ENCODE measurements at places on chromosomes 6 and 20.
A peak's percentile ranks its signal among the peaks of the same experiment; 100 is the strongest.

DNA sequence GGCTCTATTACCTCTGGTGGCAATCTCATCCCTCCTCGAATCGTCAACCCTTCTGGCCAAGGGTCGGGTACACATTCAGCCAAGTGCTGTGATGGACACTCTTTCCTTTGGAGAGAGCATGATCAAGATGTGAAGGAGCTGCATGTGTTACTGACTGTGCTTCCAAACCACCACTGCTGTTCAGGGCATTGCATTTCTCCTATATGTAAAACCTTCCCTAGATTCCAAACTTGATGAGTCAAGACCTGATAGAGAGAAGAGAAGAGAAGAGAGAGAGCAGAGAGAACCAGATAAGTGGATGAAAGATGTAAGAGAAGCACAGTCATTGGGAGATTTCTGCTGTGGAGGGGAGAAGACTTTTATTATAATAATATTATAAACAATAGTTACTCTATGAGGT, 162.2 kb downstream of the KCNQ5 start:
- no peak for DNase-seq

DNA sequence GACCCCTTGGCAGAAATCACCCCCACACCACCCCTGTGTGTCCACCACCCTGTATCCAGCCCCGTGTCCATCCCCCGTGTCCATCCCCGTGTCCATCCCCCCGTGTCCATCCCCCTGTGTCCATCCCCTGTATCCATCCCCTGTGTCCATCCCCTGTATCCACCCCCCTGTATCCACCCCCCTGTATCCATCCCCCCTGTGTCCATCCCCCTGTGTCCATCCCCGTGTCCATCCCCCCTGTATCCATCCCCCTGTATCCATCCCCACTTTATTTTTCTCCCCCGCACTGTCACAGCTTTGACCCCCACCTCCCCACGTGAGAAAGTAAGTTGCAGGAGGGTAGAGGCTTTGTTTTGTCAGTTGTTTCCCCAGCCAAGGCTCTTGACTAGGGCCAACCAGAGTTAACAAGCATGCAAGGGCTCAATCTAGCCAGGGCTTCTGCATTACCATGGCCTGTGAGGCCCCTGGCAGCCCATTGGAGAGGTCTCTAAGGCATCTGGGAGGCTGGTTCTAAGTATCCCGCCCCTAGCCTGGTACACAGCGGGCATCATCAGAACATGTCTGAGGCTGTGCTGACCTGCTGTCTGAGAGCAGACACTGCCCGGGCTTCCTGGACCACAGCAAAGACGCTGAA, 18.1 kb upstream of the SIRPA start:
- no peak for DNase-seq

GRCh38 chr6:160523223-160523622, 140.9 kb downstream of the LPA start:
- no peak for DNase-seq

GRCh38 chr6:121055572-121056163, 278.6 kb downstream of the TBC1D32 start:
- DNase-seq = peak; percentile 5

DNA sequence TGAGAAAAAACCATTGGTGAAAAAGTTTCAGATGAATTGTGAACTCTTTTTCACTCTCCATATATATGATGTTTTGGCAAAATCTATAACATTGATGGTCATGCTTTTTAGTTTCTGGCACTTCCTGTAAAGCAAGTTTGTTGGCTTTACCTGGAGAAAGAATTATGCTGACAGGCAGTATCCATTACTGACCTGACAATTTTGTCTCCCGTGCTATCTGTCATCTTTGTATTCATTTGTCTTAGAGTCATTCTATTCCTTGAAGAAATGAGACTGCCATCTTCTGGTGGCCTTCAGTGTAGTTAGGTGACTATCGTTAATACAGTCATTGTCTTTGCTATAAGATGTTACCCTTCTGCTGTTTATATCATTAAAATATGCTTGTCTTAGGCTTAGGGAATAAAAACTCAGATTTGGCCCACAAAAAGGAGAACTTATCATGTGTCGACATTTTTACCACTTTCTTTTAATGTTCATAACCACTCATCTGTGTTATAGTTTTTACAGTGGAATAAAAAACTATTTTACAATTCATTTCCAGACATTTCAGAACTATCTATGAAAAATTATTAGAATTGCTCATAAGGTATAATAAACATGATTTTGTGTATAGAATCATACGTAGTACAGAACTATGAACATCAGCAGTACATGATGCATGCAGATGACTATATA, 707.0 kb downstream of the EPM2A start:
- DNase-seq = peak; percentile 14

DNA sequence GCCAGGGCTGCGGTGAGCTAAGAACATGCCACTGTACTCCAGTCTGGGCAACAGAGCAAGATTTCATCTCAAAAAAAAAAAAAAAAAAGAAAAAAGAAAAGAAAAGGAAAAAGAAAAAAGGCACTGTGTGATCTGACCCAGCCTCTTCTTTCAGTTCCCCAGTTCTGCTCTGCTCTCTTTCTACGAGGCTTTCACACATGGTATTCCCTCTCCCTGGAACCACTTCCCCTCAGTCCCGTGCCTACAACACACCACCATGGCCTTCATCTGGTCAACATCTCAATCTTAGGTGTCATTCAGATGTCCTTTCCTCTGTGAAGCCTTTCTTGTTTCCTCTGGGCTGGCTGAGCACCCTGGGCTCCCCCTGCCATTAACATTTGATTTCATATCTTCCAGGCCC, 2.3 kb upstream of the DSN1 start:
- DNase-seq = no peak

GRCh38 chr6:37239950-37240713, 17.4 kb upstream of the TBC1D22B start:
- DNase-seq = no peak

DNA sequence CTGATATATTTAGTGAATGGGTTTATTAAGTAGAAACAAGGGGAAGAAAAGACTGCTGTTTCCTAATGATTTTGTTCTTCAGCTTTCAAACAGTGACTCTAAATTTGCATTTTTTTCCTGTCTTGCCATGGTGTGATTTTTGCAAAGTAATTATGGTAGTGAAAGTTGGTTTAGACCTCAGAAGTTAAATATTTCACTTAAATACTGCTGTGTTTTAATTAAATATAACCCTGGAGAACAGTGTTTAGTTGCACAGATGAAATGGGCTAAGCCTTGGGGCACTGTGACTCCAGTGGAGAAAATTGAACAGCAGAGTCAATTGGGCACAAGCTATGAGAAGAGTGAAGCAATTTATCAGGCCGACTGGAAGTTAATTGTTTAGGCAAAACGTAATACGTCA, 111.1 kb upstream of the MCHR2 start:
- DNase-seq = no peak

DNA sequence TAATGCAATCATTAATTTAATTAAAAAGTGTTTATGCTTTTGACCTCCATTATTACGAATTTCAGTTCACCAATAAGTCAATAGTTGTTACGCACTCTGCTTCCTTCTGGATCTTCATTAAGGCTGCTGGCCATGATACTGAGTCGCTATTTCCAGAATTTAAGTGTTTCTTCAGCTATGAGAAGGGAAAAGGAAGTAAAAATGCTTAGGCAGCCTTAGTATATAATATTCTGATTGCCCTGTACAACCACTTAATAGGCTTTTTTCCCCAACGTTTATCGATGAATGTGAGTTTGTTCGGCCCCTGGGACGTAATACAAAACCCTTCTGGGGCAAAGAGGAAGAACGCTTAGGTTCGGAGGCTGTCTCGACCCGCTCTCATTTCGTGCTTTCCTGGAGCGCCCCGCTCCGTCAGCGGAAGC, 644 bp downstream of the OARD1 start:
- no peak for DNase-seq

- DNase-seq = no peak
Measured at GRCh38 chr20:61736001-61736635, 329.6 kb downstream of the TAF4 start.

DNA sequence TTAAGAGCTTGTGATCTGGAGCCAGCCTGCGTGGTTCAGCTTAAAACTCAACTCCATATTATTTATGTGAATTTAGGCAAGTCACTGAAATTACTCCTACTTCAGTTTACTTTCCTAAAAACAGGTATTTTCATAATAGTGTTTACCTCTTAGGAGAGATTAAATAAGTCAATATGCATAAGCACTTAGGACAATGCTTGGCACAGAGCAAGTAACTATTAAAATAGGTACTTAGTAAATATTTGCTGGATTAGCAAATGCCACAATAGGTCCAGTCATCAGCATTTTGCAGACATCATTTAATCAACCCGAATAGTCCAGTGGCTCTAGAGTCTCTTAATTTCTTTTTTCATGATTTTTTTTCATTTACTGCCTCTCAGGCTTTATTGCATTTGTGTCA, 78.6 kb upstream of the PTPRK start:
- DNase-seq = no peak

GRCh38 chr20:63145156-63145555, 70.8 kb downstream of the YTHDF1 start:
- DNase-seq = no peak

DNA sequence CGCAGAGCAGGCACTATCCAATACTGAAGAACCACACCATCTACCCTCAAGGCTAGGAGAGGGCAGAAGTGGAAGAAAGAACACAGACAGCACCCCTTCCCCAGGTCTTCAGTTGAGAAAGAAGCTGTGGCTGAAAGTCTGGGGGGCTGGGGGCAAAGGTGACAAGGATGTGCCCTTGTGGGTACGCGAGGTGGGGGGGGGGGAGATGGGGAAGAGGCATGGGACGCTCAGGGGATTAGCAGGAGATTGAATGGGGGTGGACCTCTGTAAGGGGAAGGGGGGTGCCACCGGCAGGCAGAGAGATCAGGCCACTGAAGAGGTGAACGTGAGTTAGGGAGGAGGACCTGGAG, 1.1 kb downstream of the B4GALT5 start:
- no peak for DNase-seq

DNA sequence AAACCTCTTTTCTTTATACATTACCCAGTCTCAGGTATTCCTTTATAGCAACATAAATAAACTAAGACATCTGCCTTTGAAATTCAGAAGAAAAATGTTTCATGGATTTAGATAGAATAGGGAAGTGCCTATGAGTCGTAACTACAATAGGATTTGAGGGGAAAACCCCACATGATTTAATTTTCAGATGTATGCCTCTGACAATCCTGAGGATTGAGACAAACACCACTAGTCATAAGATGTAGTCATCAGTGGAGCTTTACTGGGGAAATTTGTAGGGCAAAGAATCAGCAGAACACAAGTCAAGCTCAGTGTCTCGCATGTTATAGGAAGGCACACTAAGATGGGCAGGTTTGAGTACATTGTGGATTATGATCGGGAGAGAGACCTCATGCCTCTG, 566.4 kb downstream of the BMP2 start:
- no peak for DNase-seq

GRCh38 chr6:163739408-163739725, 324.8 kb downstream of the QKI start:
- DNase-seq = no peak

GRCh38 chr20:45450097-45450818, 19.3 kb upstream of the WFDC2 start:
- DNase-seq = no peak

DNA sequence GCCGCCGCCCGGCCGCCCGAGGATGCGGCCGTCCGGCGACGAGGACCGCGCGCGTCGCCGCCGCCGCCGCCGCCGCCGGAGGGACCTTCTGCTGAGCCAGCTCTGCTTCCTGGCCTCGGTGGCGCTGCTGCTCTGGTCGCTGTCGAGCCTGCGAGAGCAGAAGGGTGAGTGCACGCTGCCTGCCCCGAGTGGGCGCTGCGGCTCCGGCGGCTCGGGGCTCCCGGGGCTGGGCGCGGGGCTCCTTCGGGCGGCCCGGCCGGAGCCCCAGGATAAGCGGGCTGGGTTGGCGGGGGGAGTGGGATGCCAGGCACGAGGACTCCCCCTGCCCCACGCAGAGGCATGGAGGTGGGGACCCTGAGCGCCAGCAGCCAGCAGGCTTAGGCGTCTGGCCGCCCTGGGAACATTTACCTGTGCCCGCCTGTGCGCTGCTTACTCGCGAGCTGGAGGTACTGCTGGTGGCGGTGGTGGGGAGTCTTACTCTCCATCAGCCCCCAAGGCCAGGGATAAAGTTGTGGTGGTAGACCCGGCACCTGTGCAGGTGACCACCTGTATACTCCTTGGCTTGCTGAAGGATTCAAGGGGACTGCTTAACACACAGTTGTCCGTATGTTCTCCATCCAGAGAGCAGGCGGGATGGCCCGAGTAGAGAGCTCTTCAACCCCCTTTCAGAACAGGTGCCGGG, 520 bp downstream of the SLC24A3 start:
- DNase-seq = no peak

- no peak for DNase-seq
Measured at GRCh38 chr20:61134296-61135030, 117.6 kb upstream of the CDH4 start.

- no peak for DNase-seq
Measured at GRCh38 chr6:166335378-166336302, 6.7 kb downstream of the SFT2D1 start.

DNA sequence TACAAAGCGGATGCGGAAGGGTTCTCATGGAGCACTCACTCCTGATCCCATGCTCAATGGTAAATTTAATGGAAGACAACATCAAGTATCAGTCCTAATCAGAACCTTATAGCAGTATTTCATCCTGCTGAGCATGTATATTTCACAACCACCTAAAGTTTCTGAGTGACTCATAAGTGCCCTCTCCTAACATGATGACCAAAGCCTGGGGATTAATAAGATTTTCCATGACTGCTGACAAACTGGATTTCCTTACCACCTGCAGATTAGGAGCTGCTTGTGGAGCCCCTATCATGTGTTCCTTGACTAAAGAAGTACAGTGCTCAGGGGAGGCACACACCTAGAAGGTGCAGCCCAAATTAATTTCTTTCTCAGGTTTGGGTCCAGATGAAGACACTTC, 112.8 kb downstream of the INSM1 start:
- DNase-seq = no peak

DNA sequence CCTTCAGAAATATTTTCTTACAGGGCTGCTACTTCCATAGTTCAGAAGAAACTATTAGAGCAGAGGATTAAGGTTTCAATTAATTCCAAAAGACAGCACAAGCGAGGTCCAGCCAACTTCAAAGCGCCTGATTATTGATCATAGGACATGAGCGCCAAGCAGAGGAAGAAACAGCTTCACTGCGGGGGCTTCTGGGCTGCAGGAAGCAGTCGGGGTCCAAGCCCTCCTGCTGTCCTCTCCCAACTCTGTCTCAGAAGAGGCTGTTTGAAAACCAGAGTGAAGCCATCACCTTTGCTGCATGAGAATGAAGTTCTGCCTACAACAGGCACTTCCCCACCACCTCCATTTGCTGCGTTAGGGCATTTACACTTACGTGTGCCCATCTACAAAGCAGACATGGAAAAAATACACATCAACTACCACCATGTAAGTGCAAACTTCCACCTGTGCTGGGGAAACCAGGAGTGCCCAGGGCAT, 23.9 kb downstream of the SUMO4 start:
- DNase-seq = no peak

- no peak for DNase-seq
Measured at GRCh38 chr6:109002051-109002697, 92.5 kb downstream of the SESN1 start.

DNA sequence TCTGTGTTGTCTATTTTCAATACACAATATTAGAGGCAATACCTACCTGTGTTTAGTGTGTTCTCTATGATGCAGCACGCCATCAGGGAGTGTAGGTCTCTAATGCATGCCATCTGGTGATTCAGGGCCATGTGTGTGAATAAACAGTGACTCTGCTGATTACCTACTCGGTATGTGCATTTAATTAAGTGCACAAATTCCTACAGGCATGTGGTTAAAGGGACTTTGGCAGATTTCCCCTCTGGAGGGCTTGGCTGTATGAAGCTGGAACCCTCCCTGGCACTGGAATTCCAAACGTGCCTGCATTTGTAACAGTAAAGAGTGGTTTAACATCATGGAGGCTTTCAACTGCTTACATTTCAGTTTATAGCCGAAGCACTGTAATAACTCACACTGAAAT, 401.5 kb upstream of the SASH1 start:
- DNase-seq = no peak

GRCh38 chr20:43843096-43843964, 71.3 kb upstream of the TOX2 start:
- no peak for DNase-seq
